ENCODE measurements at places on chromosomes 12 and 14. TPM values are rescaled to one million over a fixed set of nuclear protein-coding genes. Genes with fewer than 3 reads are reported as not detected.

Gene BICD1
- 8.1 TPM for total RNA-seq

Gene ST8SIA1
- 31.4 TPM for total RNA-seq

Gene SYT10
- not detected for total RNA-seq

Gene GUCY2C
- total RNA-seq = 0.11 TPM

Gene ACVRL1
- 0.05 TPM for total RNA-seq

Gene KMT2D
- total RNA-seq = 14.5 TPM

Gene SALL2
- total RNA-seq = 0.85 TPM

Gene RPL10L
- total RNA-seq = not detected

Gene LRRK2
- 23.6 TPM for total RNA-seq

Gene RNASE3
- not detected for total RNA-seq

Gene FKBP3
- 59.1 TPM for total RNA-seq

Gene CCDC38
- 0.16 TPM for total RNA-seq

Gene ASCL1
- 0.29 TPM for total RNA-seq

Gene PMCH
- not detected for total RNA-seq

Gene PLEKHG3
- total RNA-seq = 31.2 TPM

Gene TBC1D30
- total RNA-seq = 2.2 TPM

Gene TRHDE
- total RNA-seq = not detected

Gene DERA
- 200 TPM for total RNA-seq

Gene PTPRR
- total RNA-seq = 2.6 TPM

Gene IL31
- total RNA-seq = not detected

Gene ESRRB
- not detected for total RNA-seq

Gene OLR1
- not detected for total RNA-seq

Gene DHRS2
- total RNA-seq = 1.5 TPM

Gene NKX2-1
- total RNA-seq = not detected

Gene HAL
- total RNA-seq = not detected

Gene FAIM2
- total RNA-seq = not detected
